ENCODE measurements at places on chromosomes 3 and 15.
A peak's percentile ranks its signal among the peaks of the same experiment; 100 is the strongest.

- DNase-seq, result no peak
Observed at GRCh38 chr15:39455471-39455991, 125.3 kb upstream of the THBS1 start.

DNA sequence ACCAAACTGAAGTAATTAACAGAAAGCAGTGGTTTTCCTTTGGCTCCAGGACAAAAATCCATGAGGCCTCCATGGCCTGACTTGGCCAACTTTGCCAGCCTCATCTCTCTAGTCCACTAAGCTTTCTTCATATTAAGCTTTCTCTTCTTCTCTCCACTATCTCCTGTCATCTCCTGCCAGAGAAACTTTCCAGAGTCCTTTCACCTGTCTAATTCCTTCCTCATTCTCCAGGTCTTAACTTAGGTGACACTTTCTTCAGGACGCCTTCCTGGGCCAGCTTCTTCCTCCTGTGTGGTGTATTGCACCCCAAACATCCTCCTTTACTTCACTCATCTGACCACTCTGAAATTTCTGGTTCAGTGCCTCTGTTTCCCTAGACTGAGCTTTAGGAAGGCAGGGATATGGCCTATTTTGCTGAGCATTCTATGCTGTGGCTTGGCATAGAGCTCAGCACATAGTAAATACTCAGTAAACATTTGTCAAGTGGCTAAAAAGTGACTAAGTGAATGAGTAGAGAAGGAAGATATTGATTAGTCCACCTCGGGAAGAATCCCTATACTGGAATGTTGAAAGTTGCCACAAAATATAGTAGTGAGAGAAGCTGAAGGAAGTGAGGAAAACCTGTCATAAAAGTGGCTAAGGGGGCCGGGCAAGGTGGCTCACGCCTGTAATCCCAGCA lies 34.6 kb upstream of the IGF2BP2 start:
- no peak for DNase-seq

- DNase-seq, result no peak
Observed at GRCh38 chr15:52303093-52303772, 7.6 kb upstream of the MYO5C start.

GRCh38 chr3:19425825-19426224 lies 277.5 kb downstream of the KCNH8 start:
- DNase-seq, result no peak

GRCh38 chr3:31981206-31982181 lies at the start of the genes OSBPL10 and ZNF860:
Gene OSBPL10 (minus strand): TSS chr3:31981262. CDS start chr3:31981179, 83 bp downstream.
Gene ZNF860 (plus strand): TSS chr3:31981750. CDS start chr3:31989080, 7,330 bp downstream.
- DNase-seq, result peak; percentile 94

DNA sequence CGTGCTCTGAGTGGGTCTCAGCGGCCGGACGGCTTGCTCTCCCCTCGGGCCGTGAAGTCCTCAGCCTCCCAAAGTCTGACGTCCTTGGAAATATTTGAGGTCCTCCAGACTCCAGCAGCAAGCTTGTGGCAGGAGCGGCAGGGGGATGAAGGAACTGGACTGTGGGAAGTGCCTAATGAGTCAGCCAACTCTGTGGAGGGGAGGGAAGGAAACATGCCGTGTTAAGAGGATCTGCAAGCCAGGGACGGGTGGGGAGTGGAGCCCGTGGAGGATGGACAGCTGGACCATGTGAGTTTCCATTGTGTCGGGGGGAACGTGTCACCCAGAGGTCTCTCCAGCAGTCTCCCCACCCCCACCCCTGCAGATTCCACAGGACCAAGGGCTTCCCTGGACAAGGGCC lies 39.4 kb upstream of the IDH2 start:
- peak; percentile 54 for DNase-seq

GRCh38 chr3:52693071-52693470 lies 7.2 kb downstream of the GNL3 start:
- peak; percentile 79 for DNase-seq

DNA sequence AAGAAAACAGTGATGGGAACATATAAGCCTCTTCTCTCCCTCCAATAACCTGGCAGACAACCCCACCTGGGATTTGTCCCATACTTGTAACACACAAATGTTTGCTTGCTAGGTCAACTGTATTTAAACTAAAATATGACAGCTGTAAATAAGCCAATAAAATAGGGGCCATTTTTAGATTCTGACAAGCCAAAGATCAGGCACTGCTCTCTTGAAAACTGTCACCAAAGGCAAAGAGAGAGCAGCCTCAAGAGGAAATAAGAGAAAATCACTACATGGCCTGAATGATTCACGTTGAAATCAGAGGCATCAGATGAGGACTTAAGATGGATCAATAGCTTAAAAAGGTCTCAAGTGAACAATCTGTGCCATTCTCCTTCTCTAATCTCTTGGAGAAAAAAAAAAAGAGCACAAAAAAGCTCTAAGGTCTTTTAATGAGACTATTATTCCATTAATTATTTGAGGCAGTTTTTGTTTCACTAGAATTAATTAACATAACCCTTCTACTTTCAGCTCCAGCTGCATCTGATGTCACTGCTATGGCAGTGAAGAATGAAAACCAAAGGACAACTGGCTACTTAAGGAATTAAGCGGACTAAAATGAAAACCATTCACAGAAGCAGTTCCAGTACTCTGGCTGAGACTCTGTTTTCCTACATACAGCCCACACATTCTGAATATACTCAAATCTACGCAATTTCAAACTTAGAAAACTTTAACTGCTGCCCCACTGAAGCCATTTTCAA lies 19.0 kb downstream of the MYO5A start:
- DNase-seq, result no peak

Measured in astrocyte of the hippocampus (primary cell).